ENCODE measurements at places on chromosomes 4 and X. TPM values are rescaled to one million over a fixed set of nuclear protein-coding genes. Genes with fewer than 3 reads are reported as not detected.

The DMRTC1B gene
- not detected for total RNA-seq

The MYOZ2 gene
- not detected for total RNA-seq

The PRSS48 gene
- not detected for total RNA-seq

The RAB41 gene
- not detected for total RNA-seq

The SPANXB1 gene
- not detected for total RNA-seq

The MXRA5 gene
- not detected for total RNA-seq

- DNase-seq = peak; percentile 71
- no peaks in the 10 kb centered on the region for H3K27me3 ChIP-seq
- peaks cover 4% of the 10 kb centered on the region for H3K36me3 ChIP-seq
- H3K27ac ChIP-seq = peak overlapping the region; percentile 87
- H3K4me1 ChIP-seq = peaks cover 21% of the 10 kb centered on the region
These were observed 1.4 kb downstream of the ELOVL6 start for GRCh38 chr4:110196871-110197528.

GRCh38 chr4:184217634-184218033, at the start of gene ENPP6:
ENPP6 (minus strand) TSS chr4:184217873; CDS start chr4:184217819, 54 bp downstream.
- peaks cover 13% of the 10 kb centered on the region for H3K27me3 ChIP-seq
- DNase-seq = no peak
- no peaks in the 10 kb centered on the region for H3K4me1 ChIP-seq
- no peaks in the 10 kb centered on the region for H3K36me3 ChIP-seq
- no peak within 1 kb of the TSS for H3K4me3 ChIP-seq

GRCh38 chr4:116343809-116344208, 741.6 kb downstream of the TRAM1L1 start:
- no peaks in the 10 kb centered on the region for H3K27me3 ChIP-seq
- DNase-seq = no peak
- no peaks in the 10 kb centered on the region for H3K4me1 ChIP-seq
- H3K27ac ChIP-seq = no peak overlapping the region
- H3K4me3 ChIP-seq = no peak overlapping the region

DNA sequence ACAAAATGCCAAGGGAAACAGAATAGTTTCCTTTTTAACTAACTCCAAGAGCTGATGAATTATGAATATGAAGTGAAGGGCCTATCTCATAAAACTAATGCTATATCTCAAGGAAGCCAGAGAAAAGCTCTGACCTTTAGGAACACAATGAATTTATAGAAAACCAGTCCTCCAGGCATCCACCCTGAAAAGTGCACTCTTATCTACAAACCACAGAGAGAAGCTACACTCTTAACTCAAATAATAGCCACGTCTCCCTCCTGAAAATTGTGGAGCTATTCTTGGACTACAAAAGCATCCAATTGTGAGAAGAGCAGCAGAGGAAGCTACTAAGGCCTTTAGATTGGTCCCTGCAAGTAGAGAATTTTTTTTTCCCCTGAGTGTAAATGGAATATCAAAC, 253.9 kb downstream of the IL15 start:
- no peaks in the 10 kb centered on the region for H3K4me1 ChIP-seq
- DNase-seq = no peak
- H3K27ac ChIP-seq = no peak overlapping the region

- no peaks in the 10 kb centered on the region for H3K36me3 ChIP-seq
- DNase-seq = no peak
- H3K27ac ChIP-seq = no peak overlapping the region
- H3K4me1 ChIP-seq = no peaks in the 10 kb centered on the region
- no peak overlapping the region for H3K4me3 ChIP-seq
These were observed 924.0 kb upstream of the INTU start for GRCh38 chr4:126708716-126709115.

- H3K36me3 ChIP-seq = no peaks in the 10 kb centered on the region
- peaks cover 2% of the 10 kb centered on the region for H3K27me3 ChIP-seq
- DNase-seq = no peak
- H3K4me1 ChIP-seq = peaks cover 7% of the 10 kb centered on the region
- H3K4me3 ChIP-seq = no peak overlapping the region
These were observed 8.8 kb upstream of the GRPR start for GRCh38 chrX:16114611-16115010.

GRCh38 chr4:15031993-15032675, 29.9 kb downstream of the CPEB2 start:
- H3K4me1 ChIP-seq = peaks cover 28% of the 10 kb centered on the region
- no peak overlapping the region for H3K27ac ChIP-seq
- no peak for DNase-seq

DNA sequence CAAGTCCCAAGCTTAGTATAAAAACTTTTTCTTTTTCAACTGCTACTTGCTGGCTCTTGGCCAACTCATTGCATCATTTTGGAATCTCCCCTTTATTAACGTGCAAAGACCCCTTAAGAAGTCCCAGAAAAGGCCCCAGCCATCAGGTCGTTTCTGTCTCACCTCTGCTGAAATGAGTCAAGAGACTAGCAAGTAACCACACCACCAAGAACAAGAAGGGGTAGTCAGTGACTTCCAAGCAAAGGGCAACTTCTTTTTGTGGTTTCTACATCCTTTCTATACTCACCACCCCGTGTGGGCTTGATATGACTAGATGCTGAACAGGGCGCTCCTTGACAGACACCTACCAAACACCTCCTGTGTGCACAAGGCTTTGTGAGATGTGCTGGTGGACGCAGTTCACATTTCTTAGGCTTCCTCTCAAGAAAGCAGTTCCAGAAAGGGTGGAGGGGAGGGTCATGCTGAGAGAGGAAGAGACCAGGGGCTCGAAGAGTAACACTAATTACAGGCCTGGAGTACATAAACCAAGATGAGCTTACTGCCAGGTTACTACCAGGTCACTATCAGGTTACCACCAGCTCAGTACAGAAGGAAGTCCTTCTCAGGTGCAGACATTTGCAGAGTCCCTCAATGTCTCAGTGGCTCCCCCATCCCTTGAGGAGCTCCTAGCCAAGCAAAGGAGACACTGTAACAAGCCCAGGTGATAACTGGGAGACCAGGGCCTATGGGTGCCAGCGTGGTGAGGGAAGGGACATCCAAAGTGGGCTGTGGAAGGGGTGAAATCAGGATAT, 19.3 kb downstream of the JAKMIP1 start:
- DNase-seq = peak; percentile 82
- H3K27me3 ChIP-seq = no peaks in the 10 kb centered on the region
- H3K4me3 ChIP-seq = no peak overlapping the region
- H3K27ac ChIP-seq = peak overlapping the region; percentile 96
- H3K4me1 ChIP-seq = peaks cover 79% of the 10 kb centered on the region
- H3K36me3 ChIP-seq = peaks cover 27% of the 10 kb centered on the region

DNA sequence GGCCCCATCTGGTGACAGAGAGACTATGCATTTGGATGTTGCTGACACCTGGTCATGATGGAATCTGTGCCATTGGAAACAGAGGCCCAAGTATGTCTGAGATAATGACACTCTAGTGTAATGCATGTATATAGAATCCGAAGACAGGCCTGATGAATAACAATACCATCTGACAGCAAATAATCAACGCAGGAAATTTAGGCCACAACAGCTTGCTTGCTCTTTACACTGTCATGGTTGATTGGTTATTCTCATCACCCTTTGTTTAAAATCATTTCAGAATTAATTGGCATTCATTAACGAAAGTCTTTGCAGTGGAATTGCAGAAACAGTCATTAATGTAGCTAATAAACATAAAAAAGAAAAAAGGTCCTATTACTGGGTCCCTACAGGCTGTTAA, 194.8 kb downstream of the AFF2 start:
- no peaks in the 10 kb centered on the region for H3K4me1 ChIP-seq
- no peak for DNase-seq
- no peaks in the 10 kb centered on the region for H3K36me3 ChIP-seq
- H3K4me3 ChIP-seq = no peak overlapping the region

DNA sequence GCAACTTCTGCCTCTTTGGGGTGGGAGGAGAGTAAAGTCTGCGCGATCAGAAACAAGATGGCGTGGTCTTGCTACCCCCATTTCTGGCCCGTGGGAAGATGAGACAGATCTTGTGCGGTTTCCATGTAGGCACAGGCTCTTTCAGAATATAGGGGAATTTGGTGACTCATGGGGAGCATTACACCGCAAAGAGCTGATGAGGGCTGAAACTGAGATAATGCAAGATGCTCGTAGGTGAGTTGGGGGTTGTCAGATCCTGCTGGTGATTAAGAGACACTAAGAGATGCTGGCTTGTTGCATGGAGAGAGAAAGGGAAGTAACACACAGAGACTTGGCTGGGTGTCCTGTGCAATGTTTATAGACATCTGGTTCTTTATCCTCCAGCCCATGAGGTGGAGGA, 1.5 kb downstream of the EVC start:
- H3K4me1 ChIP-seq = peaks cover 16% of the 10 kb centered on the region
- peak overlapping the region; percentile 48 for H3K4me3 ChIP-seq
- DNase-seq = peak; percentile 58

DNA sequence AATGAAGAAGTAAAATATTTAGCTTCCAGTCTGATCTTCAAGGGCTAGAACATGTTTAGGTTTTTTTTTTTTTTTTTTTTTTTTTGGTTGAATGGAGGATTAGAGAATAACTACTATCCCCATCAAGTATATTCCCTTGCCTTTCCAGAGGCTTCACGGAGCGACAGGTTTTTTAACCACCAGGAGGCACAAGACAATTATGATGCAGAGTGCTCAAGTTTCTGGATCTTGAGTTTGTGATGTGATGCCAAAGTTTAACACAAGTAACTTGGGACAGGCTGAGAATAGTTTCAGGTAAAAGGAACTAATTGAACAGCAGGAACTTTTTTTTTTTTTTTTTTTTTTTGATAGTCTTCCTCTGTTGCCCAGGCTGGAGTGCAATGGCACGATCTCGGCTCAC, 30.3 kb downstream of the CCNI start:
- H3K36me3 ChIP-seq = peaks cover 10% of the 10 kb centered on the region
- H3K4me1 ChIP-seq = peaks cover 8% of the 10 kb centered on the region
- H3K27ac ChIP-seq = no peak overlapping the region
- H3K27me3 ChIP-seq = no peaks in the 10 kb centered on the region
- DNase-seq = no peak
- H3K4me3 ChIP-seq = no peak overlapping the region

- no peak overlapping the region for H3K4me3 ChIP-seq
- no peak for DNase-seq
- H3K27ac ChIP-seq = no peak overlapping the region
These were observed 204.6 kb upstream of the SLIT2 start for GRCh38 chr4:20046931-20047677.

- peaks cover 79% of the 10 kb centered on the region for H3K4me1 ChIP-seq
- H3K36me3 ChIP-seq = peaks cover 19% of the 10 kb centered on the region
- no peaks in the 10 kb centered on the region for H3K27me3 ChIP-seq
- H3K4me3 ChIP-seq = no peak overlapping the region
- no peak for DNase-seq
These were observed 146.7 kb downstream of the SH3KBP1 start for GRCh38 chrX:19740744-19741143.

GRCh38 chr4:85489273-85489981, 14.5 kb downstream of the ARHGAP24 start:
- H3K27me3 ChIP-seq = no peaks in the 10 kb centered on the region
- H3K36me3 ChIP-seq = no peaks in the 10 kb centered on the region
- DNase-seq = no peak
- H3K4me3 ChIP-seq = no peak overlapping the region

GRCh38 chr4:16000708-16001483, 37.9 kb upstream of the FGFBP2 start:
- H3K4me3 ChIP-seq = no peak overlapping the region
- no peaks in the 10 kb centered on the region for H3K36me3 ChIP-seq
- H3K27me3 ChIP-seq = peaks cover 6% of the 10 kb centered on the region
- no peak overlapping the region for H3K27ac ChIP-seq

- H3K27me3 ChIP-seq = no peaks in the 10 kb centered on the region
- no peaks in the 10 kb centered on the region for H3K4me1 ChIP-seq
- H3K36me3 ChIP-seq = no peaks in the 10 kb centered on the region
- DNase-seq = no peak
- no peak overlapping the region for H3K4me3 ChIP-seq
- no peak overlapping the region for H3K27ac ChIP-seq
These were observed 182.1 kb upstream of the NUDT6 start for GRCh38 chr4:123104310-123105025.

- H3K27ac ChIP-seq = no peak overlapping the region
- H3K27me3 ChIP-seq = peaks cover 5% of the 10 kb centered on the region
These were observed 160.3 kb upstream of the FRG1 start for GRCh38 chr4:189780391-189780790.

GRCh38 chr4:122701965-122702364, 30.5 kb upstream of the BBS12 start:
- H3K4me1 ChIP-seq = peaks cover 56% of the 10 kb centered on the region
- H3K4me3 ChIP-seq = peak overlapping the region; percentile 77
- peaks cover 2% of the 10 kb centered on the region for H3K27me3 ChIP-seq
- H3K36me3 ChIP-seq = peaks cover 26% of the 10 kb centered on the region
- DNase-seq = no peak

DNA sequence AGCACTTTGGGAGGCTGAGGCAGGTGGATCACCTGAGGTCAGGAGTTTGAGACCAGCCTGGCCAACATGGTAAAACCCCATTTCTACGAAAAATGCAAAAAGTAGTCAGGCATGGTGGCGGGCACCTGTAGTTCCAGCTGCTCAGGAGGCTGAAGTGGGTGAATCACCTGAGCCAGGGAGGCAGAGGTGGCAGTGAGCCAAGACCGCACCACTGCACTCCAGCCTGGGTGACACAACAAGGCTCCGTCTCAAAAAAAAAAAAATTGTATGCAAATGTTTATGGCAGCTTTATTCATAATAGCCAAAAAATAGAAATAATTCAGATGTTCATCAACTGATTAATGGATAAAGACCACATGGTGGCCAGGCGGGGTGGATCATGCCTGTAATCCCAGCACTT, 9.8 kb upstream of the NOCT start:
- no peaks in the 10 kb centered on the region for H3K27me3 ChIP-seq
- no peak overlapping the region for H3K27ac ChIP-seq
- no peaks in the 10 kb centered on the region for H3K4me1 ChIP-seq
- no peaks in the 10 kb centered on the region for H3K36me3 ChIP-seq

DNA sequence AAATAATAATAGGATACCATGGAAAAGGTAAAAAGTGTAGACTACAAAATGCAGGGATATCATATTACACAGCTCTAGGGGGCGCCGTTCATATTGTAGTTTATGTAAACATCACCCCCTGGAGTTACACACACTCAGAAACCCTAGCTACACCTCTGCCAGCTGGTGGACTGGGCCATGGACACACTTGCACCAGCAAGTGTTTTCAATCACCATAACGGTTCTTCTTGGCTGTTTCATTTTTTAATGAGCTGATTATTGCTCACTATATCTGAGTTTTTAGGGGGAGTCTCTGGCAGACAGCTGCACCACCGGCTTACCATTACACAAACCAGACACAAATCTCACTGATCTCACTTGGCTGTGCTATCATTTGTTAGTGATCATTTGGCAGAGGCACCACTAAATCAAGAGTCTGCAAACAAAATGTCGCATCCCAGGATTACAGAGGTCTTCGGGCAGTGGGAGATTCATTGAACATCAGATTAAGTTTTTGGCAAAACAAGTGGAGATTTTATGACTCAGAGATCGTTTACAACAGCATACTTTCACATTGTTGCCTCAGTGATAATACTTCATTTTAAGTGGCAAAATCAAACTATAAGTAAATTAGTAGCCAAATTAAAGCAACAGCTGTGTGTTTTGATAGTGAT, 185.7 kb downstream of the UNC5C start:
- H3K27ac ChIP-seq = no peak overlapping the region
- H3K36me3 ChIP-seq = no peaks in the 10 kb centered on the region
- no peak overlapping the region for H3K4me3 ChIP-seq
- H3K27me3 ChIP-seq = no peaks in the 10 kb centered on the region
- no peaks in the 10 kb centered on the region for H3K4me1 ChIP-seq
